ENCODE measurements at places on chromosomes 4 and X.
A peak's percentile ranks its signal among the peaks of the same experiment; 100 is the strongest.

- no peak for DNase-seq
These were observed 13.4 kb downstream of the LARP7 start for GRCh38 chr4:112650332-112650731.

DNA sequence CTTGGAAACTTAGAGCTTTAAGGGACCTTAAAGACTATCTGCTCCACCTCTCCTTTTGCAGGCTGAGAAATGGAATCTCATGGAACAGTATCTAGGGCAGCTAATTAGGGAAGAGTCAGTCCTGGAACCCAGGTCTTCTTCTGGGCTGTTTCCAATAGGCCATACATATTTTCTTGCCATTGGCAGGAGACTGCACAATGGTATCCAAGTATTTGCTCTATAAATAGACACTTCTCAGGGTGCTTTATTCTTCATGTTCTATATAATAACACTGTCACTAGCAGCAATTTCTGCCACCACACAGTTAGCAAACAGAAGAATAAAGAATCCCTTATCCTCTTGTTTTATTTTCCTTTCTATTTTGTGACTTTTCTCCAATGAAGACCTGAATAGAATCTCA lies 291.7 kb downstream of the C4orf33 start:
- no peak for DNase-seq

DNA sequence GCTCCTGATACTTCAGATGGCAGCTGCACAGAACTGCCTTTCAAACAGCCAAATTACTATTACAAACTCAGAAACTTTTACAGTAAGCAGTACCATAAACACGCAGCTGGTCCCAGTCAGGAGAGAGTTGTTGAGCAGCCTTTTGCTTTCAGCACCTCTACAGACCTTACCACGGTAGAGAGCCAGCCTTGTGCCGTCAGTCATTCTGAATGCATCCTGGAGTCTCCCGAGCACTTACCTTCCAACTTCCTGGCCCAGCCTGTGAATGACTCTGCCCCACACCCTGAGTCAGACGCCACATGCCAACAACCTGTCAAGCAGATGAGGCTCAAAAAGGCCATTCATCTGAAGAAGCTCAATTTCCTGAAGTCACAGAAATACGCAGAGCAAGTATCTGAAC lies 12.4 kb downstream of the ZBTB49 start:
- no peak for DNase-seq

GRCh38 chr4:80918004-80918403 lies 112.5 kb upstream of the BMP3 start:
- DNase-seq, result no peak

DNA sequence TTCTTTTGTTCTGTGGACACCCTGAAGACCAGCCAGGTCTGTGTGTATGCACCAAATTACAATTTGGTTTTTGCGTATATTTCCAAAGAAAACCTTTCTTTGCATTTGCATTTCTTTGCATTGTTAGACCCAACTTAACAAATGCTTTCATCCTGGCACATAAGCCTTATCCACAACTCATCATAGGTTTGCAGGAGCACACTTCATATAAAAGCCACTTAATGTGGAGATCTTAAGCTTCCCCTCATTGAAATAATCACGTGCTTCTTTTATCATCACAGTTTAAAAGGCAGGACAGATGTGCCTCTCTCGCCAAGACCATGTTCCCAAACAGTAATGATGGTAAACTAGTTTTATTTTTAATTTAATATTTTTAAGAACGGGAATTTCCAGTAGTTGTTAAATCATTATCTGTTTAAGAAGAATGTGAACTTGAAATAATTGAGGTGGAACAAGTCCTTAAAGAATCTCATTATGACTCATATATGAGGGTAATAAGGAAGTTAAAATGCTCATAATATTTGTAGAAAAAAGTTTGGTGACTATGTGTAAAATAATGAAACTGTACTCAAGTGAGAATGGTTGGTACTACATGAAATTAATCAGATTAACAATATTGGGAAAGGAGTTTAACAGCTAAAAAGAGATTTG lies 65.5 kb downstream of the GLRA3 start:
- no peak for DNase-seq

- peak; percentile 31 for DNase-seq
These were observed 243.3 kb downstream of the CBR4 start for GRCh38 chr4:168766604-168767316.

GRCh38 chrX:150449313-150449712 lies 86.2 kb downstream of the MAMLD1 start:
- peak; percentile 17 for DNase-seq

DNA sequence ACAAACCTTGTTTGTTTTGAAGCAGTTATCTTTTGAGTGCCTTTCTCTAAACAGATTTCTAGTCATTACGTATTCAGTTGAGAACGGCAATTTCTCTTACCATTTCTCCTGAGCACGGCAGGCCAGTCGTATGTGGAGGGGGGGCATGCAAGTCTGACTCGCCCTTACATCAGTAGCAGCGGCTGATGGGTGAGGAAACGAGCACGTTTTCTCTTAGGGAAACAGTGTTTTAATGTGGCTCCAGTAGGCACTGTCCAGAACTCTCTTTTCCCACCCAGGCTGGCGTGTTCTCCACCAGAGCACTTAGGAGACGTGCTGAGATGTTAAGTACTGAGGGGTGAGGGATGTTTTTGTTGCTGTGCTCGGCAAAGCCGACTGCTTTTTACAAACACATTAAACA lies 240.5 kb downstream of the STIM2 start:
- DNase-seq, result no peak

- no peak for DNase-seq
These were observed 22.8 kb downstream of the C4orf54 start for GRCh38 chr4:99634742-99635360.

DNA sequence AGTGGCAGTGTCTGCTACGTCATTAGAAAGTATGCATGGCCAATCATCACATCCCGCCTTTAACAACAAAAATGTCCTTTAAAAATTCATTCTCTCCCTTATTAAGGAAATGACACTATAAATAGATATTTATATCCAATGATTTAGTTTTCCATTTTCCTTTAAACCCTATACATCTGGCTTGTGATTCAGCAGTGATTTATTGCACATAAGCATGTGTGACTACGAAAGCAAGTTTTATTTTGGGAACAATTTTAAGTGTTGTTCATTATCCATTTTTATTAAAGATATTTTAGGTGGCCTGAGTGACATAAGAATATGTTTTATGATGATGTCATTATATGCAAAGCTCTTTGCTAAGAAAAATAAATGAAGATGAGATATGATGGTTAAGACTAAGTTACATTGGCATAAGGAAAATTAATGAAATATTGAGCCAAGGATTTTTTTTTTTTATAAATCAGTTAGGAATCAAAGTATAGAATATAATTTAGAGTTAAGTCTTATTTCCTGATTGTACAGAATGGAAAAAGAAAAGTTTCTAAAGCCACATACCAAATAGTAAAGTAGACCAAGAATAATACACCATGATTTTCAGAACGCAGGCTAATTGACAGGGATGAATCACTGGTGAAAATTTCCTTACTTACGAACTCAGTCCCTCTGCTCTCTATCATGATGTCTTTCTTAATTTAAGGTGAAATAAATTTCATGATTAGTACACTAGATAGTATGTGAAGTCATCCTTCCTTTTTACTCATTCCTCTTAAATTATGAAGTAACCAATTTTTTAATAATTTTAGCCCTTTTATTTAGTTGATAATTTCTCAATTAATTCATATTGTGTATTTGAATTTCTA lies 822.4 kb downstream of the FAT4 start:
- no peak for DNase-seq

GRCh38 chr4:25552580-25553271 lies 102.9 kb upstream of the SLC34A2 start:
- DNase-seq, result peak; percentile 78

- DNase-seq, result peak; percentile 88
These were observed at the start of gene TMEM144 for GRCh38 chr4:158209825-158210807. TSS of gene TMEM144 (plus strand) at chr4:158210486. CDS start at chr4:158212668, 2,182 bp downstream.

- no peak for DNase-seq
These were observed 247.2 kb downstream of the PALLD start for GRCh38 chr4:168744021-168744420.

- DNase-seq, result no peak
These were observed 67.2 kb upstream of the RASGEF1B start for GRCh38 chr4:81538716-81539427.

DNA sequence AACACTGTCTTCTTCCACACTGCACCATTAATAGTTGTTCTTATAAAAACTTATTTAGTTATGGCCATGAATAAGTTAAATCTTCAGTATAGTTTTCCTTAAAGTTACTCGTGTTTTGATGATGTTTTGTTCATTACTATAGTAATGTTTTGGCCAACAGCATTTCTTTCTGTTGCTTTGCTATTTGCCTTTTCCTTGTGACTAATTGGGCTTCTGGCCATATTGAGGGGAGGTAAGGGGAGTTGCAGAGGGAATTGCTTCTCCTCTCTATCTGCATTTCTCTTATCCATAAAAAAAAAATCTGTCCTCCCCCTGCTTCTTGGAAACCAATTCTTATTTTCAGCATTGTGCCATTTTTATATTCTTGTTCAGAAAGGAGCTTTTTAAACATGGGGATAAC lies 42.7 kb upstream of the ZCCHC12 start:
- no peak for DNase-seq

GRCh38 chrX:131763674-131764073 lies 219.8 kb downstream of the OR13H1 start:
- DNase-seq, result peak; percentile 98

DNA sequence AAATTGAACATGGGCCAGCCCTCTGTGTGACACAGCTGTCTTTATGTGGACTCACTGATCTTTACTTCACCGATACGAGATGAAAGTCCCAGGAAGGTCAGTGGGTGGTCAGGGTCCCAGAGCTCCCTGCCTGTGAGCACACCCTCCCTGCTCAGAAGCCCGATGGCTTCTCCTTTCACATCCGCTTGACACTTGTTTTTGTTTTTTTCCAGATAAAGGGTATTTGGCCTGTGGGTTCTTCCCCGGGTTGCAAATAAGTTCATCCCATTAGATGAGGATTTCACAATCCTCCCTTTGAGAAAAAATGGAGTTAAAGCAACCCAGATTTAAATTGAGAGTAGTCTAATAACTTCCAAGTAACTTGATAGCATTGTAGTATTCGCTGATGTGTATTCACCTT lies 48.2 kb upstream of the TLR2 start:
- DNase-seq, result no peak

- DNase-seq, result no peak
These were observed 28.4 kb downstream of the PROM1 start for GRCh38 chr4:16055471-16055870.

GRCh38 chrX:38656350-38656915 lies 95.1 kb downstream of the TSPAN7 start:
- no peak for DNase-seq

GRCh38 chr4:11106759-11107158 lies 321.9 kb downstream of the HS3ST1 start:
- no peak for DNase-seq

- peak; percentile 73 for DNase-seq
These were observed 82.9 kb downstream of the LAS1L start for GRCh38 chrX:65451663-65452062.

GRCh38 chr4:7648544-7649395 lies 214.0 kb upstream of the PSAPL1 start:
- no peak for DNase-seq

DNA sequence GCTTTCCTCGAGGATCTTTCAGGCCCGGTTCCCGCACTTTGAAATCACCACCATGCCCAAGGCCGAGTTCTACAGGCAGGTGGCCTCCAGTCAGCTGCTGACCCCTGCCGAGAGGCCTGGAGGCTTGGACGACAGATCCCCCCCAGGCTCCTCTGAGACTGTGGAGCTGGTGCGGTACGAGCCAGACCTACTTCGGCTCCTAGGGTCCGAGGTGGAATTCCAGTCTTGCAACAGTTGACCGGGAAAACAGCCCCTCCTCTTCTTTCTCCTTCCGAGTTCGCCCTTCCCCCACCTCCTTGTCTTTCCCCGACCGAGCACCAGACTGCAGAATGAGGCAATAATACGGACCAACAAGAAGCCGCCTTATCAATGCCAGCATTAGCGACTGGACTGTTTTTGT lies 54.4 kb downstream of the ELF4 start:
- DNase-seq, result no peak

- no peak for DNase-seq
These were observed 42.7 kb downstream of the RASGEF1B start for GRCh38 chr4:81429031-81429430.

GRCh38 chr4:73420615-73421014 lies 15.4 kb upstream of the AFP start:
- DNase-seq, result no peak

- DNase-seq, result no peak
These were observed 53.0 kb downstream of the COQ2 start for GRCh38 chr4:83231620-83232076.

- no peak for DNase-seq
These were observed 73.7 kb downstream of the ABLIM2 start for GRCh38 chr4:8084712-8085490.

DNA sequence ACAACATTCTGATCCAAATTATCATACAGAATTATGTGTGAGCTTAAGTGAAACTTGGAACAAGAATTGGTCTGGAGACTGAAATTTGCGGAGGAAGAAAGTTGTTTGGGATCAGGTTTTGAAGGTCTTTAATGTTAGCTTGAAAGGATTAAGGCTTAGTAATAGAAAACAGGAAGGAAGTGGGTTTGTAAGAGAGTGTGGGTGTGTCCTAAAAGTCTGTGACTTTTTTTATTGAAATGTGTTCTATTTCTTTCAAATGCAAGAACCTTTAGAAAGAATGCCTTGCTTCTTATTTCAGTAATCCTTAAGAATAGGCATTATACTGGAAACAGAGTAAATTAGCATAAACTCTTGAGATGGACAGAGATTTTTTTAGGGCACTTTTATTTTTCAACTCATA lies 198.0 kb downstream of the GALNTL6 start:
- no peak for DNase-seq

DNA sequence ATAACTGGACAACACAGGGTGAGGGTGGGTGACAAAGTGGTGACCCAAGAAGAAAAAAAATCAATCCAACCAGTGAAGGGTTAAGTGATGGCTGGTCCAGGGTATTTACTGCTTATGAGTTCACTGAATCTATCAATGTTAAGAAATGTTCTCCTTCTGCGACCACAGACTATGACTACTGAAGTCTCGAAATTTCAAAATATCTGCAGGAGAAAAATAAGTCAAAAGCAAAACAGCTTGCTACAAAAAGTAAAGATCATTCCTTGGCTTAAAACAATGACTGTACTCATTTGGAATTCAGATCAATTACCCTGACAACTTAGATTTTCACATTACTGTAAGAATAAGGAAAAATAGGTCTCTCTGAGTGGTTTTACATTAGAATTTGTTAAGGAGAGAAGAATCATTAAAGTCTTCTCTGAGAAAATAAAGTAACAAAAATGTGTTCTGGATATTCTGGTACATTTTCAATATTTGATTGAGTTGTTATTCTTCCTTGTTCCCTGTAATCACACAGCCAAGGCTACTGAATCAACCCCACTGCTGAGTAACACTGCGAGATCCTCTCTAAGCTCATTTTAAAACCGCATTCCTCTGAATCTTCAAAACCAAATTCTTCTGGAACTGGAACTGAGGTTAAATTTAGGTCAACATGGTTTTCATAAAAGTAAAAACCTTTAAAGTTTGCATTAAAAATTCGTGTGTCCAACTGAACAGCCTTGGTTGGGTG lies 22.7 kb downstream of the SMPX start:
- no peak for DNase-seq

GRCh38 chrX:110316351-110317060 lies 1.4 kb downstream of the AMMECR1 start:
- peak; percentile 20 for DNase-seq

- peak; percentile 28 for DNase-seq
These were observed 29.7 kb downstream of the ADD1 start for GRCh38 chr4:2873329-2873728.

- DNase-seq, result no peak
These were observed 1755.2 kb downstream of the C4orf33 start for GRCh38 chr4:130851107-130851506.

GRCh38 chr4:101345596-101346350 lies 1.6 kb downstream of the PPP3CA start:
- peak; percentile 61 for DNase-seq

GRCh38 chr4:82268050-82268825 lies 105.6 kb downstream of the HNRNPD start:
- peak; percentile 71 for DNase-seq

All from HT-29 (cell line).